ENCODE measurements at places on chromosomes 3 and 15. TPM values are rescaled to one million over a fixed set of nuclear protein-coding genes. Genes with fewer than 3 reads are reported as not detected.
A peak's percentile ranks its signal among the peaks of the same experiment; 100 is the strongest.

- no peak overlapping the region for H3K27ac ChIP-seq
- H3K4me1 ChIP-seq, result no peaks in the 10 kb centered on the region
- no peaks in the 10 kb centered on the region for H3K36me3 ChIP-seq
- no peak for DNase-seq
Observed at GRCh38 chr15:87944050-87944449, 312.5 kb downstream of the NTRK3 start.

DNA sequence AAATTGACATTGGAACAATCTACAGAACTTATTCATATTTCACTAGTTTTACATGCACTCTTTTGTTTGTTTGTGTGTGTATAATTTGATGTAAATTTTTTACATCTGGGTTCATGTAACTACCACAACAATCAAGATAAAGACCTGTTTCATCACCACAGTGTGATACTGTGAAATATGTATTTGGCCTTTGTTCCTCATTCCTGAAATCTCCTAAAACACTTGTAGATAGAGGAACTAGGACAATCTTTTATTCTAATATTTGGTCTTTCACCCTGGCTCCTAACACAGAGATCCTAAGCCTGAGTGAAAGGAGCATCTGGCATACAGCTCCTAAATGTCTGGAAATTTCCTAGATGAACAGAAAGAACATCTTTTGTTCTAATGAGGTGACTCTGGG is 155.0 kb upstream of the GPR149 start:
- no peak overlapping the region for H3K27ac ChIP-seq
- DNase-seq, result no peak

DNA sequence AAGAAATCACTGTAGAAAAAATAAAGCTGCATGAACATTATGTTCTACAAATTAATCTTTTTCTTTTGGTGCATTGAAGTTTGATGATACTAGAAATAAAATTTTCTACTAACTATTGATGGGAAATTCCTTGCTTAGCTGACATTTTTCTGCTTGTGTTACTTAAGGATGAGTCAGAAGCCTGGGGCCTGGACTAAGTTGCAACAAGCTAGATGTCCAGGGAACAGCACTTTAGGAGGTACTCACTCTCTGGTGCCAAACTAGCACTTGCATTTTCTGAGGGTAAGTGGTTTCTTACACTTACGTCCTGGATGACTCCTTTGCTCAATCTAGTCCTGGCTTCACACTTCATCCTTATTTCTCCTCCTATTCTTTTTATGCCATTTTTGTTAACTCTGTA is 945.1 kb downstream of the IGSF11 start:
- no peaks in the 10 kb centered on the region for H3K27me3 ChIP-seq
- H3K4me1 ChIP-seq, result no peaks in the 10 kb centered on the region
- no peak overlapping the region for H3K4me3 ChIP-seq
- DNase-seq, result no peak
- no peak overlapping the region for H3K27ac ChIP-seq

DNA sequence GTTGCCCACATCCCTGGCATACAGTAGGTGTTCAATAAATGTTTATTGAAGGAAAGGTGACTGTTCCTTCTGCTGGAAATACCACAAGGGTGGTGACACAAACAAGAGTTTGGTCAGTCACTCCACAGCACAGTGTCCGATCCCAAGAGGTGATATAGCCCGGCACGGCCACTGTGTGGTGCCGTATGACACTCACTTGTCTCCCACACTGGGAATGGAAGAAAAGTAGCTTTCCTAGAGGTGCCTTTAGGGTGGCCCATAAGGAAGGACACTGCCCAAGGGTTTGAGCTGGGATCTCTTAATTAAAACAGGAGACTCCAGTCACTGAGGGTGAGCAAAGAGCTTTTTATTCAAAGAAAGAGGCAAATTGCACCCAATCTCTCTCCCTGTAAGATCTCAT is 40.5 kb downstream of the TGM4 start:
- DNase-seq, result no peak
- H3K36me3 ChIP-seq, result no peaks in the 10 kb centered on the region
- no peaks in the 10 kb centered on the region for H3K27me3 ChIP-seq
- no peak overlapping the region for H3K27ac ChIP-seq
- H3K4me3 ChIP-seq, result no peak overlapping the region
- no peaks in the 10 kb centered on the region for H3K4me1 ChIP-seq

IL17RD gene
- total RNA-seq, result 0.04 TPM

DNA sequence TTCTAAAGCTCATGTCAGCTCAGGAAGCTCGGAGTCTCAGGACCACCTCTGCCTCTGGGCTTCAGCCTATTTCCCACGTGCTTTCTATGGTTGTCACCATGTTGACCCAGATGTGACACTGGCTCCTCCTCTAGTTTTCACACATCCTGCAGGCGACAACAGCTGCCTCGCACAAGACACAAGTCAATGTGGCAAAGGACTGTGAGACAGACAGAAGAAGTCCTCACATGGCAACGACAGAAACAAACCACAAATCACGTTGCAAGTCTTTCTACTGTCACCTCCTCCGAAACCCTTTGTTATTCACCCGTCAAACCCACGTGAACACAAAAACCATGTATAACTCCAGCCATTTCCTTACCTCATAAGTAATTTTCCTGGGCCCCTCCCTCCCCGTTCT is 194.5 kb downstream of the MEX3B start:
- H3K27ac ChIP-seq, result no peak overlapping the region
- no peak overlapping the region for H3K4me3 ChIP-seq
- no peaks in the 10 kb centered on the region for H3K36me3 ChIP-seq
- no peaks in the 10 kb centered on the region for H3K4me1 ChIP-seq

DNA sequence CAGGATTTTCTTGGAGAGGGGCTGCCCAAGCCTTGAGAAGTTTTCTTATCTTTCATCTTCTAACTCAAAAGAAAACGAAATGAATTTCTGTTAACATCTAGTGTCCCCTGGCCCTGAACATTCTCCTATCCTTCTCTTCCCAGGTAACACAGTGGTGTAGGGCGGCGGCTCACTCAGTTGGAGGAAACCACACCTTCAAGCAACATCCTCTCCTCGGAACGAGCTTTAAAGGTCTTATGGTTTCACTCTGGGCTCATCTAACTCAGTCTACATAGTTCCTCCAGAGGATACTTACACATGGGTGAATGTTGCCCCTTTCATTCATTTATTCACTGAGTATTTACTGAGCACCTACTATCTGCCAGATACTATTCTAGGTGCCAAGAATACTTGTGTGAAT is 31.0 kb upstream of the KLHL6 start:
- H3K4me3 ChIP-seq, result no peak overlapping the region

DNA sequence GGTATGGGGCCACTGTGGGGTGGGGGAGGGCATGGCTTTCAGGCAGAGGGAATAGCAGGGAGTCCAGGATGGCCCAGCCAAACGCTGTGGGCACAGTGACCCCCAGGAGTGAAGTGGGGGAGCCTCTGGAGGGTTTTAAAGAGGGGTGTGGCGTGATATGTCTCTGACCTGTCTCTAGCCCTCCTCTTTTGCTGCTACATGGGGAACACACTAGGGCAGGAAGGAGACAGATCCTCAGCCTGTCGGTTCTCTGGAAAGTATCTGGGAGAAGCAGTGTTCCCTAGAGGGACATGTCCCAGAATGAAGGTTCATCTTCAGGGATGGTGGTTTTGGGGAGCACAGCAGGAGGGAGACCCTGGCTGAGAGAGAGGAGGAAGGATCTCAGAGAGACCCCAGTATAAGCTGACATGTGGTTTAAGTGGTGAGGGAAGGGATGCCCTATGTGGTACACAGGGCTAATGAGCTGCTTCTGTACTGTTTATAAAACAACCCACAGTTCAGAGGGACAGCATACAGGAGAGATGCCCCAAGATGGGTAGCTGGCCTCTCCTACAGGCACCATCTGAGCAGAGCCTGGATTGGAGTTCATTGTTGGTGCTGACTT is 37.7 kb downstream of the TRIM71 start:
- no peak for DNase-seq
- no peaks in the 10 kb centered on the region for H3K36me3 ChIP-seq
- H3K4me3 ChIP-seq, result no peak overlapping the region
- no peaks in the 10 kb centered on the region for H3K27me3 ChIP-seq
- no peaks in the 10 kb centered on the region for H3K4me1 ChIP-seq

GRCh38 chr3:157429708-157430107 is 6.9 kb upstream of the PTX3 start:
- no peak overlapping the region for H3K27ac ChIP-seq
- H3K27me3 ChIP-seq, result no peaks in the 10 kb centered on the region
- no peak for DNase-seq
- H3K4me1 ChIP-seq, result no peaks in the 10 kb centered on the region
- no peaks in the 10 kb centered on the region for H3K36me3 ChIP-seq

GRCh38 chr3:106381286-106381938 is 512.6 kb upstream of the CBLB start:
- no peak overlapping the region for H3K27ac ChIP-seq
- no peaks in the 10 kb centered on the region for H3K36me3 ChIP-seq
- DNase-seq, result no peak
- no peaks in the 10 kb centered on the region for H3K4me1 ChIP-seq
- H3K27me3 ChIP-seq, result no peaks in the 10 kb centered on the region

GRCh38 chr3:49238274-49239127 is 38.5 kb downstream of the C3orf62 start:
- H3K27ac ChIP-seq, result peak overlapping the region; percentile 61
- no peaks in the 10 kb centered on the region for H3K4me1 ChIP-seq
- no peak overlapping the region for H3K4me3 ChIP-seq
- no peaks in the 10 kb centered on the region for H3K36me3 ChIP-seq

Measured in CD8-positive, alpha-beta memory T cell (primary cell).